H54 (cell line): ENCODE measurements at places on chromosomes 6 and 20.

DNA sequence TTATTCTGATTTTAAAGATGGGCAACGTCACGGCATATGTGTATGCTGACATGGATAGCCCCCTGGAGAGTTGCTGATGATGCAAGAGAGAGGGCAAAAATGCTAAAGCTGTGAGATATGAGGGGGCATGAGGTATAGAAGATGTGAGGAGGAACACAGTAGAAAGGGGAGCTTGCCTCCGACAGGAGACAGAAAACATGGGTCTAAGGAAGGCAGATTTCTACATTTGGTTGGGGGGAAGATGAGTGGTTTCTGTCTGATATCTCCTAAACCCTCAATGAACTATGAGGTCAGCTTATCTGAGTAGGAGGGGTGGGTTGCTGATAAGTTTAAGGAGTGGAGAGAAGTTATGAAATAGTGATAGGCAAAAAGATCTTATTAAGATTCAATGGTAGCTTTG, 6.0 kb downstream of the RNF24 start:
- DNase-seq: no peak

DNA sequence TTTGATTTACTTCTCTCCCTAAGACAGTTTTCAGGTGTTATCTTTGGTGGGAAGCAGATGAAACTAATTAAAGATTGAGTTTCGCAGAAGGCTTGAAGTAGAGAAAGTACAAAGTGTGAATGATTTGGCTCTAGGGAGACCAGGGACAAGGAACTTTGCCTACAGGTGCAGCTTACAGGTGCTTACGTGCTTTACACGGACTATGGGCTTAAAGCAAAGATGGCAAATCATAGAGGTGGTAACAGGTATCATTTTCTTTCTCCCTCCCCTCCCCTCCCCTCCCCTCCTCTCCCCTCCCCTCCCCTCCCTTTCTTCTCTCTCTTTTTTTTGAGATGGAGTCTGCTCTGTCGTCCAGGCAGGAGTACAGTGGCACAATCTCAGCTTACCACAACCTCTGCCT, 136.3 kb downstream of the SLC35B3 start:
- DNase-seq: no peak

- DNase-seq: no peak
These were observed 491.0 kb downstream of the NKAIN2 start for GRCh38 chr6:124294574-124295200.

GRCh38 chr20:11153819-11154218, 480.0 kb upstream of the JAG1 start:
- no peak for DNase-seq

GRCh38 chr6:102895683-102896082, 1502.2 kb downstream of the GRIK2 start:
- no peak for DNase-seq

DNA sequence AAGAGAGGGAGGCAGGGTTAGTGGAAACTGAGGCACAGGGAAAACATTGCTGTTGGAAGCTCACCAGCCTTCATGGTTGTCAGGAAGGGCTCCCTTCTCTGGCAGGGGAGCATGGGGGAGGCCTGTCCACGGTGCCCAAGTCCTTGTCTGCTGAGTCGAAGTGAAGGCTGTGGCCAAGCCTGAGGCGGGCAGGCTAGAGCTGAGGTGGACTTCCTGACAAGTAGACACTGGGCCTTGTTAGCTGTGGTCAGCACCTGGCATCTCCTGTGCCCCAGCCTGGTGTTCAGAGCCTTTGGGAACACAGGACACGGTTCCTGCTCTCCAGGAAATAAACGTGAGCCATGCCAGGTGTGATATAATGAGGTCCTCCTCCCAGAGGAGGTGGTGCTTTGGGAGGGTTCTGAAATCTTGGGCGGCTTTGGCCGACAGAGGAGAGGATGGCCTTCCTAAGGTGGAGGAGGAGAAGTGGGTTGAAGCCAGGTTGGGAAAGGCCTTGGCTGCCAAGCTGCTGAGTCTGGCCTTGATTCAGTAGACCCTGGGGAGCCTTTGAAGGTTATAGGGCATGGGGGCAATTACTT, 138.4 kb upstream of the RNF24 start:
- DNase-seq: no peak

- no peak for DNase-seq
These were observed 91.9 kb downstream of the PDE10A start for GRCh38 chr6:165571068-165571682.
